ENCODE measurements at places on chromosomes 4 and X. TPM values are rescaled to one million over a fixed set of nuclear protein-coding genes. Genes with fewer than 3 reads are reported as not detected.

- DNase-seq, result no peak
Measured at GRCh38 chr4:36141186-36141585, 103.1 kb downstream of the ARAP2 start.

DNA sequence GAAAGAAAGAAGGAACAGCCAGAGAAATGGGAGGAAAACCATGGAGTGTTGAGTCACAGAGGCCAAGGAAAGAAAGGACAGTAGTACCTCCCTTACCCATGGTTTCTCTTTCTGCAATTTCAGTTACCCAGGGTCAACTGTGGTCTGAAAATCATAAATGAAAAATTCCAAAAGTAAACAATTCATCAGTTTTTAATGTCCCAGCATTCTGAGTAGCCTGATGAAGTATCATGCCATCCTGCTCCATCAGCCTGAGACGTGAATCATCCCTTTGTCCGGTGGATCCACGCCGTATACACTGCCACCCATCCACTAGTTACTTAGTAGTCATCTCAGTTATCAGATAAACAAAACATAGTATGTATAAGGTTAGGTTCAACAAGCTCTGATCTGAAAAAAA, 114.2 kb downstream of the COMMD8 start:
- no peak for DNase-seq

- no peak for DNase-seq
Measured at GRCh38 chrX:72057849-72058248, 73.9 kb downstream of the RTL5 start.

GRCh38 chr4:106753426-106753825, 282.7 kb downstream of the DKK2 start:
- no peak for DNase-seq

GRCh38 chrX:109125304-109125703, 356.6 kb downstream of the GUCY2F start:
- no peak for DNase-seq

The CCKAR gene
- total RNA-seq, result not detected

Measured in left cardiac atrium (tissue), 4 donors.